Activated CD4-positive, alpha-beta T cell treated with anti-CD3 and anti-CD28 coated beads, Interleukin-2, amount 50 U/mL, for 48 hours (primary cell): ENCODE measurements at places on chromosomes 5 and 9.

DNA sequence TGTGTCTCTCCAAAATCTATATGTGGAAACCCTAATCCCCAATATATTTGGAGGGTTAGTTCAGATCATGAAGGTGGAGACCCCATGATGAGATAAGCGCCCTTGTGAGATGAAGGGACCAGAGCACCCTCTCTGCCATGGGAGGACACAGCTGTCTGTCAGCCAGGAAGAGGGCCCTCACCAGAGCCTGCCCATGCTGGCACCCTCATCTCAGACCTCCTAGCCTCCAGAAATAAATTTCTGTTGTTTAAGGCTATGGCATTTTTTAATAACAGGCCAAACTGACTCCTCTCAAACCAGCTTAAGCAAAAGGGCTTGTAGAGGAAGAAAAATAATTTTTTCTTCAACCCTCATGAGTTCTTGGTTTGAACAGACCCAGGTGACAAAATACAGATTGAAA lies 79.2 kb upstream of the MAMDC2 start:
- DNase-seq, result no peak

DNA sequence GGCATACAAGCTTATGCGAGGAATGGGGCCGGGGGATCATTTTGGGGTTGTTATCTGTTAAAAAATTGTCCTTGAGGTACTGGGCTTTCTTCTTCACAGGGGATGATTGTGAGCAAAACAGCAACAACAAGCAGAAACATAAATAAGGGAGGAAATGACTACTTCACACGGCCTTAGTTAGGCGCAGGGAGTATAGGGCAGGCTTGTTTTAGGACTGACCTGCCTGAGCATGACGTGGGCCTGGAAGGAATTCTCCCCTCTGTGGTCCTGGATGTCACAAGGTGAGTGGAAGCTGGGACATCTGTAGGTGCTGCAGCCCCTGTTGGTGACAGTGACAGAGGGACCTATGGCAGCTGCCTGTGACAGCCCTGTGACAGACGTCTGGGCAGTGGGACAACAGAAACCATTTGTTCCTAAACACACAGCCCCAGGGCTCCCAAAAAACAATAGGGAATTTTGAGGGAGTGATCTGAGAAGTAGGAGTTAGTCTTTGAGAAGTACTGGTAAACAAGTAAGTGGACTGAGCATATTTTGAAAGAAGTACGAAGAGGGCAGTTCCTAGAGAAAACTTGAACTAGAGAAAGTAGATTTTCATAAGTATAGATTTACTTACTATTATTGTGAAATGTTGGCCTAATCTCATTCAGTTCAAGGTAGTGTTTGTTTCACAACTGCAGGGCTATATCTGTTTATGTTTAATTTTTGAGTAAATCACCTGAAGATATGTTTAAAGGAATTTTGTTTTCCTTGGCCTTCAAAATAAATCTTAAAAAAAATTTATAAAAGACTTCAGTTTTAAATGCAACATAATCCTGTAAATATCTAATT lies 113.1 kb downstream of the KDM4C start:
- no peak for DNase-seq

DNA sequence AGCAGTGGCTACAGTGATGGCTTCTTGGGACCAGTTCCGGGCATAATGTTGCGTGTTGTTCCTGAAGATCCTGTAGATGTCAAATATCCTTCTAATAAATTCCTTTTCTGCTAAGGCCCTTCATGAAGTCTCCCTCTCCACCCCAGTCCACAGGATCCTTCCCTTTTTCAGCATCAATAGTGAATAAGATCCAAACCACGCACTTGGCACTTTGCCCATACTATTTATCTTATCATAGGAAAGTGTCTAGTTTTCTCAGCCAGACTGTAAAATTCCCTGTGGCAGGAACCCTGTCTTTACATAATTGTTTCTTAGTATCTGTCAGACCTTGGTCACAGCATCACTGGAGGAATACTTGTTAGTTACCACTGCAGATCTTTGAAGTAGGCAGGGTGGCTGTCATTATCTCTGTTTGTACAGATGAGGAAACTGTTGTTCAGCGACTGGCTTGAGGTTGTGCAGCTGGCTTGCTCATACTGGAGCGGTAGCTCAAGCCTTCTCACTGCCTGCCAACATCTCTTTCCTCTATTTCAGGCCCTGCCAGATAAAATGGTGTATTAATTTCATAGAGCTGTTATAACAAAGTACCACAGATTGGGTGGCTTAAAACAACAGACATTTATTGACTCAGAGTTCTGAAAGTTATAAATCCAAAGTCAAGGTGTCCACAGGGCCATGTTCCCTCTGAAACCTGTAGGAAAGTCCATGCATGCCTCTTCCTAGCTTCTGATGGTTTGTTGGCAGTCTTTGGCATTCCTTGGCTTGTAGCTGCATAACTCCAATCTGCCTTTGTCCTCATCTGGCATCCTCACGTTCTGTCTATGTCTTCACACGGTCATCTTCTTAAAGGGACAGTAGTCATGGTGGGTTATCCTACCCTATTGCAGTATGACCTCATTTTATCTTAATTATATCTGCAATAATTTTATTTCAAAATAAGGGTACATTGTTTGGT lies 33.5 kb upstream of the APC start:
- no peak for DNase-seq

GRCh38 chr5:18959535-18959934 lies 1028.5 kb downstream of the CDH18 start:
- no peak for DNase-seq

DNA sequence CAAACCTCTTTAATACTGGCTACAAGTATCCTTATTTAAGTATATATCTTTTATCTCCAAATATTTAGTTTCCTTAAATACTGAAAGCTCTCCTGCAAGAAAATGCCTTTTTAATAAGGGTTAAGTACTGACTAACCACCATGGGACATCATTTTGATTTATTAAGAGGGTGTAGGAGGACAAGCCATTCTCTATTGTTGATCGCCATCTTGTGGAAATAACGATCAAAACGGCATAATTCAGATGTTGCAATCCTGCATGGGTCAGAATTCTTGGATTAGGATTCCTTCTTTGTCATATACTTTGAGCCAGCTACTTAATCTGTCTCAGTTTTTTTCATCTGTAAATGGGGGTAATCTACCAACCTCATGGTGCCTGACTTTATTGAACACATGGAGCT lies 28.7 kb upstream of the C5orf46 start:
- DNase-seq, result no peak
